Natural killer cell treated with Interleukin-12 subunit alpha and Interleukin-12 subunit beta and Interleukin-15 and Interleukin-18, amount 100 ng/mL, for 72 hours (primary cell): ENCODE measurements at places on chromosomes 4 and X.
A peak's percentile ranks its signal among the peaks of the same experiment; 100 is the strongest.

- no peak for DNase-seq
Measured at GRCh38 chrX:33188286-33188685, 23.1 kb downstream of the DMD start.

- no peak for DNase-seq
Measured at GRCh38 chr4:2341911-2342652, 76.4 kb downstream of the ZFYVE28 start.

GRCh38 chrX:118652717-118653116 is 74.7 kb upstream of the IL13RA1 start:
- no peak for DNase-seq

DNA sequence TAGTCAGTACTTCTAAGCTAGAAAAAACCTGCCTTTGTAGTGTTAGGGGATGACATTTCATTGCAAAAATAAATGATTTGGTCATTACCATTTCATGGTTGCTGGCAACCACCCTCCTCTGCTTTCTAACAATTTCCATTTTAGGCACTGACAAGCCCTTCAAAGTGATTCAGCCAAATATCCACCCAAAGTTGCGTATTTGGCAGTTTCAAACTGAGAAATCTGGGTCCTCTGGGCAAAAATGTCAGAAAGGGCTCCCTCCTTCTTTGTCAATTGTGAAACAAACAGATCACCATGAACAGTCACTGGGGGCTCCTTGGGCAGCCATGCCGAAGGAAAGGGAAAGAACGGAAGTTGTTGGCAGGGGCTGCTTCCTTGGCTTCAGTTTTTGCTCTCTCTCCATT is 33.0 kb downstream of the PLAC1 start:
- DNase-seq = no peak

GRCh38 chr4:8393593-8394038 is 46.9 kb downstream of the ACOX3 start:
- no peak for DNase-seq

GRCh38 chrX:86047174-86047935 is at the start of gene CHM:
Gene CHM (minus strand): TSS chrX:86047558. CDS start chrX:86047532, 26 bp downstream.
- peak; percentile 67 for DNase-seq

DNA sequence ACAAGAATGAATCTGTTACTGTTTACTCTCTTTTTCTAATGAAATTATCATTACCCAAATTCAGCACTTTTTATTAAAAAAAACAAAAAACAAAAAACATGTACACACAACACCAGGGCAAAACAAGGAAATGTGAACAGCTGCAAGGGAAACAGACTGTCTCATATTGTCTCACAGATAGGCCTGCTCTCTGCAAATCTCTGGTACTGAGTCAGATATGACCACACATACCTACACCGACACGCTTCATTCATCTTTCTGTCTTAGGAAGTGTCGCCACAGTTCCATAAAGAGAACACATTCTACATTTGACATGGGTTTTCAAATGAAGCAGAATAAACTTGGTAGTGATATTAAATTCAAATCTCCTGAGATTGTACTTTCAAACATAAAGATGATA is 92.2 kb upstream of the GPR34 start:
- no peak for DNase-seq

GRCh38 chr4:20622701-20623100 is 77.6 kb upstream of the PACRGL start:
- no peak for DNase-seq

DNA sequence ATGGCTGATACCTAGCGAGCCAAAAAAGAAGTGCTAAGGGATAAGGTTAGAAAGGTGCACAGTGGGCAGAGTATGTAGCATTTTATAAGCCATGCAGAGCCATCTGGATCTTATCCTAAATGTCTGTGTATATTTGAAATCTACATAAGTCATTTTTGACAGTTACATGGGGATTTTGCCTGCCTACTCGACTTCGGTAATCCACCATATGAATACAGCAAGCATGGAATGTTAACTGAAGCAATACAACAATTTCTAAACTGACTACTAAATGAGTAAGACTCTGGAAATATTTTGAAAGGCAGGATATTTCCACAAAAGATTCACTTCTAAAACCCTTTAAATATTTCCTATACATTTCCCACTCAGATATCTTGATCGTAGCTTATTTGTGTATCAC is 122.5 kb downstream of the KCNIP4 start:
- no peak for DNase-seq

GRCh38 chr4:169283114-169283509 is 12.4 kb upstream of the SH3RF1 start:
- no peak for DNase-seq

DNA sequence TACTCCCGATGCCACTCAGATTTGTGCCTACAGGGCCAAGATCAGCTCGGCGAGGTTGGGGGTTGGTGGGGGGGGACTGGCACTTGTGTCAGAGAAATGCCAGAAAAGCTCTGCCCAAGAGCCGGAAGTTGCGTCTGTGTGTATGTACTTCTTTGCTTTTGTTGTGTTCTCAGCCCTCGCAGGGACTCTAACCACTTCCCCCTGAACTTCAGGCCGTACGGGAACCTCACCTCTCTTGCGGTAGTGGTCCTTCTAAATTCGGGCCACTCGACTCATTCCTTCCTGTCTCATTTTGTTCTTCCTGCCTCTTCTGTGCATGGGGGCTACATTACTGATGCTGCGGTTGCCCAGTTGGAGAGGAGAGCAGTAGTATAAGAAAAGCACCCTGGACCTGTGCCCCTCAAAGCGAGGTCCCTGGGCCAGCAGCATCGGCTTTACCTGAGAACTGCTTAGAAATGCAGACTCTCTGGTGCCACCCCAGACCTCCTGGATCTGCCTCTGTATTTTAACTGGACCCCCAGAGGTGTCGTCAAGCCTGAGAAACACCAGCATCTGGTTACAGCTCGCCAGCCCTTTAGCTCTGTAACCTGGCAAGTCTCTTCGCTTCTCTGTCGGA is 146.3 kb upstream of the RPS6KA3 start:
- DNase-seq = peak; percentile 66

- DNase-seq = no peak
Measured at GRCh38 chr4:7473081-7473480, 38.4 kb upstream of the PSAPL1 start.

DNA sequence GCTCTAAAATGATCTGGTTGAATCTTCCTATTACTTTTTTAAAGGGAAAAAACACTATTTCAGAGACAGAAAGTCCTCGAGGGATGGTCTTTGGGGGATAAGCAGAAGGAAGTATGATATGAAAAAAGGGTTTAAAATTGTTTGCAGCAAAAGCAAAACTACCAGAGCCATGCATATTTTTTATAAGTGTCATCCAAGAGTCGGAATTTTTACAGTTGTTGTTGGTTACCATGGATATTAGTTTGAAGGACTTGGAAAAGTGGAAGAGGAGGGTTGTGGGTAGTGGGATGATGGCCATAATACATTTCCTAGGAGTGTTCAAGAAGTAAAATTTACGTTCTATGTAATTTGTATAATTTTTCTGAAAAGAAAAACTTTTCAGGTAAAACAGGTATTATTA is 134.4 kb downstream of the PCDH7 start:
- DNase-seq = no peak

DNA sequence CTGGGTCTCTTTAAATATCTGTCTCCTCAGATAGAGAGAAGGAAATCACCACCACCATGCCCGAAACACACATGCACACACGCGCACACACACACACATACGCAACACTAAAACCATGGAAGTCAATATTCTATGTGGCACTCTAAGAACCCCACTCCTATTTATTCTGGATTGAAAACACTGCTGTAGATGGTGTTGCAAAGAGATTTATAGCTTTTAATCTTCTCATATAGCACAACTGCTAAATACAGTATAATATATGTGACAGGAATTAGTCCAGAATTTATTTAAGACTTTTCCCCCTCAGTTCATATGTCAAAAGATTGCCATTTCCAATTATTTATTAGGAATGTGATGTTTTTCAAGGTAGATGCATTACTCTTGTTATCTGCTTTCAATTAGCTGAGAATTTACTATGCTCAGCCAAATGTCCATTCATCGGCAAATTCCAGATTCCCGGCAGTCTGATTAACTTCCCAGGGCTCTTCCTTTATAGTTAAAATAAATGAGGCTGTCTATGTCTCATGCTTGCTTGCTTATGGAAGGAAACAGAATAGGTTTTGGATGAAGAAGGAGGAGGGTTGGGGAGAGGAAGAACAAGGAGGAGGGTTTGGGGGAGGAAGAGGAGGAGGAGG is 115.4 kb upstream of the NDP start:
- no peak for DNase-seq

DNA sequence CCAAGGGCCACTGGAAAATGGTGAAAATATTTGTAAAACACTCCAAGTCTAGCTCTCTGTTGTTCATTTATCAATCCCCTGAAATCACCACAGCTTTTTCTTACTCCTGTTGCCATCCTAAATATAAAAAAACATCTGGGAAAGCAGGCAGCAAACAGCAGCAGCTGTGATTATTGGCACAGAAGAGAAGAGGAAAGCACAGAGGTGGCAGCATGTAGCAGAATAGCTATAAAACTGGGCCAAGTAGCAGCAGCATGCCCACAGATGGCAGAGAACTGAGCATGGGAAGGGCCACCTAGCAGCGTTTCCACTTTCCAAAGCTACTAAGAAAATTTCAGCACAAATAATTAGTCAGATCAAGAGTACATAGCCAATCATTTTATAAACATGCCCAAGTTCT is 307.2 kb downstream of the SLC7A11 start:
- DNase-seq = no peak

GRCh38 chrX:47658301-47658683 is 688 bp downstream of the UXT start:
- no peak for DNase-seq

GRCh38 chr4:14837860-14838259 is 164.4 kb upstream of the CPEB2 start:
- no peak for DNase-seq

DNA sequence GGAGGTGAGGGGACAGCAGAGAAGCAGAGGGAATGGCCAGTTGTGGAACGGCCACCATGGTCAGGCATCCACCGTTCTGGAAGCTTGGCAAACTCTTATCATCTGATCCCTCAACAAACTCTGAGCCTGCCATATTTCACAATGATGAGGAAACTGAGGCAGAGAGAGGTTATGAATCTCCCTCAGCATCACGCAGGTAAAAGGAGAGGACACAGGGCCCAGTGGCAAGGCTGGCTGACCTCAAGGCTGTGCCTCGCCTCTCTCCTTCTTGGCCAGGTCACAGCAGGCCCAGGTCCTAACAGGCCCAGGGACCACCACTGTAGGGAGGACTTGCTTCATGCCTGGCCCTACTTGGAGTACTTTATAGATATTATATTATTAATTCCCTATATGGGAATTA is 242.8 kb downstream of the EVC2 start:
- DNase-seq = no peak

GRCh38 chr4:111266937-111267336 is 644.1 kb upstream of the PITX2 start:
- DNase-seq = no peak

DNA sequence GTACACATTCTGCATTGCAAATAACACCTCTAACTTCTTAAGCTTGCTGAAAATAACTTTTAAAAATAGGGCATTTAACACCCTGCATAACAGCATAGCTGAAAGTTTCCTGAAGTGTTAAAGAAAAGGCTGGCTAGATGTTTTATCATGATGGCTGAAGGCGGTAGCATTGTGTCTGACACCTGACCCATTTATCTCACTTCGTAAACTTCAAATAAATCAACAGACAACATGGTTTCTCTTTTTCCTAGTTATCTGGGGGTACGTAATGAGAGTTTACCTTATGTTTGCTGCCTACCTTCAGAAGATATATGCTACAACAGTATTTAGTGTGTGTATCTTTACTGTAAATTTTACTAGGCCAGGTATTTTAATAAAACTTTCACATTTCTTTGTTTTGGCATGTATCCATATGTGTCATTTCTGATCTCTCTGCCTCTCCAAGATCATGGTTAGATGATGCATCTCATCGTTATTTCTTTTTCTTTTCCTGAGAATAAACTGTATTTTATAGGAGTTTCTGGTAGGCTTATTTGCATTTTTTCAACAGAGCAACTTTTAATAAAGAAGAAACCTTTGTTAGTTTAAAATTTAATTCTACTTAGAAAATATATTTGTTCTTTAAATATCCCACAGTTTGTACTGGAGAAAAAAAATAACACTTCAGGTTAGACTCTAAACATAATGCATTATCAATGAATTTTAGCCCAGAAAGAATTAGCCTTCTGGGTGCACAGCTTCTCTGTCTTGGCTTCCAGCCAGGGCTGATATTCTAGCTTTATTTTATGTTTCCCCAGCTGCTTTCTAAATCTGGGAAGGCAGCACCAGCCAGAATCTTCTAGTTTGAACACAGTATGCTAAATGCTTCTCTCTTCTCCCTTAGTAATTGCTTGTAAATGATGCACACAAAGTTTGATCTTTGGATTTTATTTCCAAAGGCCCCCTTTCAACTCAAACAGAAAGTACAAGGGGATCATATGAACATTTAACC is 2.9 kb downstream of the NDST4 start:
- DNase-seq = no peak

GRCh38 chr4:123418351-123418931 is 21.8 kb downstream of the SPRY1 start:
- no peak for DNase-seq

DNA sequence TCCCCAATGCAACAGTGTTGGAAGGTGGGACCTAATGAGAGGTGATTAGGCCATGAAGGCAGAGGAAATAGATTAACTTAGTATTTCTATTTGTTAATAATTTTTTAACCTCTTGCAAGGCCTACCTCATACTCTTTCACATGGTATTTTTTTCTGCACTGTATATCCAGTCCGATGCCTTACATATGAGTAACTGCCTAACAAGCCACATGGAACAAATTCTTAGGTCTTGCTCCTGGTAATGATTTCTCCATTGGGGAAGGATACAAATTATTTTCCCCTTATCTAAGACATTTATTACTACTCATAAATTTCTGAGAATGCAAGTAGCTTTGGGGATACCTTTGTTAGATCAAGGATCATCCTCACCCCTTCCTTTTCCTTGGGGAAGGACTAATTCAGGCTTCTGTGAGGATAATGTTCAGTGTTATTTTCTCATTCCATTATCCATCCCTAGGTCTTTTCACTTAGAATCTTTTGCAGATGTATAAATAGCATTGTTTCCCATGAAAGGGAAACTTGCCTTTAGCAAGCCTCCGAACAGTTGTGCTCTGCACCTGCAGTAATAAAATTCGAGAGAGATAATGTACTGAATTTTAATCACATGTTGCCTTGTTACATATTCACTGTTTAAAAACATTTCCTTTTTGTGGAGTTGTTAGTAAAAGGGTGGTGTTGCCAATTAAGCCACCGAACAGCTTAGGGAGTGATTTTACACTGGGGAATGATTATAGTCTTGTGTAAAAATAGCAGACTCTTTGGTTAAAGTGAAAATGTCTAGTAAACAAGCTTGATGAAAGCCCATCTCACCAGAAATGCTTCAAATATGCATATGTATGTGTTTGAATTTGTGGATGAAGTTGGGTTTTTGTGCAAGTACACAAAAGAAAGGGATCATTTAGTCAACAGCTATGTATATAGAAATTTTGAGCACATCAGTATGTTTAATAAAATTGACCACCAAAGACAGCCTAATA is 89.9 kb downstream of the CFAP299 start:
- DNase-seq = no peak

DNA sequence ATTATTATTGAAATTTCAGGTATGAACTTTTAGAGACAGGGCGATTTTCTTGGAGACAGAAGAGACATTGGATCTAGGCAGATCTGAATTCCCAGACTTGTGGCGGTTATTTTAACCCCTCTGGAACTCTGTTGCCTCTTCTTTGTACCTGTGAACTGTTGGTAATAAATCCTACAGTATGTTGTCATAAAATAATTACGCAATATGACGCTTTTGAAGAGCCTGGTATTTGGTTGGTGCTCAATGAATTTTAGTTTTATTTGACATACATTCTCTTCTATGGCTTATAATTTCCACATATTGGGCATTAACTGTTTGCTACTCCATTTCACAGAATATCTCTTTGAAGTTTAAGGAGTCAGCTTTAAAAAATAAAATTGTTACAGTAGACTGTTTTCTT is 1496.1 kb upstream of the IGFBP7 start:
- DNase-seq = no peak
